ENCODE measurements at places on chromosomes 4 and X.

DNA sequence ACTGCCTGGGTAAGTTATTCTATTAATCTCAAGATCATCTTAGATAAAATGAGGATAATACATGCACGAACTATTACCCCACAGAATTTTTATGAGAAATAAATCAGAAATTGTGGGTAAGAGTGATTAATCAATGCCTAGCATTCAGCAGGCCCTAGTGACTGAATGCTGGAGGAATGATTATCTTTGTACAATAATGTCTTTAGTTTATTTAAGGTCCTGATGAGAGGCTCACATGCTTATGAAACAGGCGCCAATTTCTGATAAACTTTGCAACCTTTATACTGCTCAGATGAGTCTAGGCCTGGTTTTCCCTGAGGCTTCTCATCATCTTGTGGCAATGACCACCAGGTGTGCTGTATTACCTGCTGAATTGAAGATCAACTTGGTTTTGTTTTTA, 27.8 kb upstream of the BMP2K start:
- no peak for DNase-seq

- no peak for DNase-seq
Observed at GRCh38 chrX:120647127-120647526, 17.3 kb upstream of the C1GALT1C1 start.

GRCh38 chrX:5086388-5086787, 1142.3 kb downstream of the NLGN4X start:
- no peak for DNase-seq

DNA sequence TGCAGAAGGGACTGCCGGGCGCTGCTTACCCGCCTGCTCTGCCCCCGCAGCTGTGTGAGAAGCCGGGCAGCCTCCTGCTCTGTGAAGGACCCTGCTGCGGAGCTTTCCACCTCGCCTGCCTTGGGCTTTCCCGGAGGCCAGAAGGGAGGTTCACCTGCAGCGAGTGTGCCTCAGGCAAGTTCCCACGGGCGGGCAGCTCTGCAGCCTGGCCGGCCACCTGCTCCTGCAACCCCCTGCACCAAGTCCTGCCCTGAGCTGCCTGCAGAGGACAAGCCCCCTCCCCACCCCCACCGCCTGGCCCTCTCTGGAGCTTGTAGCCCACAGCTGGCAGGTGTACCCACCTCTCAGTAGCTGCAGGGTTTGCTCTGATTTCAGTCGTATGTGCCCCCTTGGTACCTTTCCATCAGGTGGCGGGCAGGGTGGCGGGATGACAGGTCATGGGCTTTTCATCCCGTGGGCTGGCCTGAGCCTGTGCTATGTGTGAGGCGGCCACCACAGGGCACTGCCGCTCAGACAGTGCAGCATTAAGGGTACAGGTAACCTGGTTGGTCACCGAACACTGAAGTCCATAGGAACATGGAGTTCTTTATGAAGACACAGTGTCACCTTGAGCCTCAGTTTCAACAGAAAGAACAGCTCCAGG, 56.6 kb downstream of the NELFA start:
- no peak for DNase-seq

DNA sequence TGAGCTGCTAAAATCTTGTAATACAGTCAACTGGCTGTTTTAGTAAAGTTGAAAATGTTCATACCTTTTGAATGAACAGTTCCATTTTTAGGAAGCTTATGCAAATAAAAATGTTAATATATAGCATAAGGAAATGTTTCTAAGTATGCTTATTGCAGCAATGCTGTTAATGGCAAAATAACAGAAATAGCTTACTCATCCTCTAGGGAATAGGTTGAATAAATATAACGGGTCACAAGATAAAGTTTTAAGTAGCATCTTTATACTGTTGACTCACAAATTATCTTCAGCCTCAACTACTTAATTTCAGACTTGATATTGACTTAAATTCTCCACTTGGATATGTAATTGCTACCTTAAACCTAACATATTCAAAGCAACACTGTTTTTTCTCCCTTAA, 27.7 kb downstream of the HERC3 start:
- DNase-seq = no peak

- DNase-seq = no peak
Observed at GRCh38 chr4:183499801-183500200, 5.1 kb upstream of the ING2 start.

GRCh38 chr4:3874028-3874415, 107.8 kb downstream of the ADRA2C start:
- no peak for DNase-seq

DNA sequence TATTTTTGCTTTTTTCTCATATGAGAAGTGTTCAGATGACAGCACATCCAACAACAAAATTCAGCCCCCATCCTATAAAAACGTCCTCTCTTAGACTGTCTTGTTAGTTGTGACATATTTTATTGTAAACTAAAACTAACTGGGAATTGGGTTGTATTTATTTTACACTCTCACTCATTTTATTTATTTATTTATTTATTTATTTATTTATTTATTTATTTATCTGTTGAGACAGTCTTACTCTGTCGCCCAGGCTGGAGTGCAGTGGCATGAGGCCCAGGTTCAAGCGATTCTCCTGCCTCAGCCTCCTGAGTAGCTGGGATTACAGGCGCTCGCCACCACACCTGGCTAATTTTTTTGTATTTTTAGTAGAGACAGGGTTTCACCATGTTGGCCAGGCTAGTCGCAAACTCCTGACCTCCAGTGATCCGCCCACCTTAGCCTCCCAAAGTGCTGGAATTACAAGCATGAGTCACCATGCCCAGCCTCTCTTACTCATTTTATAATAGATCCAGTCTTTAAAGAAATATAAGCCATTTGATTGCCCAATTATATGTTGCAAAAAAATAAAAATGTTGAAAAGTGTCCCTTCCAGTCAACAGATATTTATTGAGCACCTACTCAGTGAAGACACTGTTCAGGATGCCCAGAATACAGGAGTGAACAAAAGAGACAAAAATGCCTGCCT, 44.6 kb downstream of the PALLD start:
- DNase-seq = no peak

DNA sequence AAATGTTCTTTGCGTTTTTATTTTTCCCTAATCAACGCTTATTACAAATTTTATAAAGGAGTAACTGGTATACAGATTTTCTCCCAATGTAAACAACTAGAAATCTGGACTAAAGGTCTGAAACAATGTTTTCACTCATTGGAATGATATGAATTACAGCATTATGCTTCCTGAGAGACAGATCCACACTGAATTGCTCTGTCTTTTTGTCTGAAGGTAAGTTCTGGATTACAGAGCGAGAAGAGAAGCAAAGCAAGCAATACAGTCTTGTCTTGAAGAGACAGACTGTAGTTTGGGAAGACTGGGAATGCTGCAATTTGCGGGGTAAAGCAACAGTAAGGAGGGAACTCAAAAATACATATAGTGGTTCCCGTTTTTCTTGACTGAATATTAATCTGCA, 262.2 kb upstream of the PABPC4L start:
- DNase-seq = no peak

GRCh38 chrX:110440016-110440805, 81.6 kb downstream of the RTL9 start:
- DNase-seq = no peak

- no peak for DNase-seq
Observed at GRCh38 chr4:95317085-95317793, 231.5 kb downstream of the UNC5C start.

- no peak for DNase-seq
Observed at GRCh38 chr4:82921795-82922194, 21.3 kb downstream of the THAP9 start.

- no peak for DNase-seq
Observed at GRCh38 chr4:157824021-157824420, 348.8 kb downstream of the GASK1B start.

DNA sequence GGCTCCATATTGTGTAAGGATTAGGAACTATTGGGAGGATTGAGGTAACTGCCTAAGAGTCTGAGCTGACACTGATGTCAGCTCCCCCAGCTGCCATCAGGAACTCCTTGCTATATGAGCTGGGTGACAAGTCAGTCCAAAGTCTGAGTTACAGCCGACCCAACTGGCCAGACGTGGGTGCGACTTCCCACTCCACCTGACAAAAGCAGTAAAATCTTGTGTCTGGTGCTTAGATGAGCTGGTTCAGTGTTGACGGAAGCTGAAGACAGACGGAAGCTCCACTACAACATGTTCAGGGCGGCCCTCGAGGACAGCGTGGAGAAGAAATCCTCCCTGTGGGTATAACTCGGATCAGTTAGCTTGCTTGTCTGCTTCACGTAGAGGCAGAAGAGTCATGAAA, 22.8 kb upstream of the NAT8L start:
- no peak for DNase-seq

DNA sequence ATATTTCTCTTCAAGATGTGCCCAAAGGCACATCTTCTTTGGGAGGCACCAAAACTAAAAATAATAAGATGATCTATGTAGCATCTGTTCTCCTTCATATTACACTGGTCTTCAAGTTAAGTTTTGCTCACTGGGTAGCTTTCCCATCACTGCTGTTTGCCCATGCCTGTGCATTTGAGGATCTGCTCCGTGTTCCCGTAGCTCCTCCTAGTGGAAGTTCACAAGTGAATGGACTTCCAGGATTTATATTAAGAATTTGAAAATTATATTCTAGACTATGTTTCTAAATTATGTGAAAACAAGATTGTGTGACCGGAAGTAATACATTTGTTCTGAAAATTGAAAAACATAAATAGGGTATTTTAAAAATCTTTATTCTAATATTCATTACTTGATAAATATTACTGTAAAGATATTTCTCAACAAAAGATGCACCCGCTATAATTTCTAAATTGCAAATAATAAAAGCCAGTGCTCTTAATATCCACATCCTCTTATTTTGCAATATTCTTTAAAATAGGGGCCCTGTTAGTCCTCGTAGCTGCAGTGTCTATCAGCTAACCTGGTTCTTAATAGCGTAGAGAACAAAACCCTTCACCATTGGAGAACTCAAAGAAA, 147.7 kb downstream of the RBM46 start:
- DNase-seq = no peak

DNA sequence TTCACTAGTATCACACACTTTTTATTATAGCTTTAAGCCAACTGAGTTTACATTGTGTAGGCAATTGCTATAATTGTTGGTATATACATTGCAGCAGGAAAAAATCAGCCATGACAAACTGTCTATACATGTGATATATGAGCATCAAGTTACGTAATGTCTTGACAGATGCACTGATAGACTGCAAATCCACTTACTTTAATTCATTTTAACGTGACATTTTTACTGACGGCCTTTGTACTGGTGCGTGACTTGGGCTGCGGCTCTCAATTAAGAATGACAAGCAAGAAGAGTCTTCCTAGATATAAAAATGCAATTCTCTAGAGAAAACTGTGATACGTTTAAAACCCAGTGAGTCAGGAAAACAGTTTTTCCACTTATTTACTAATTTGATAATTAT, 143.8 kb downstream of the ACTRT1 start:
- no peak for DNase-seq

- DNase-seq = no peak
Observed at GRCh38 chr4:168812806-168813205, 197.2 kb downstream of the CBR4 start.

GRCh38 chr4:44965435-44966095, 239.2 kb upstream of the GNPDA2 start:
- no peak for DNase-seq

DNA sequence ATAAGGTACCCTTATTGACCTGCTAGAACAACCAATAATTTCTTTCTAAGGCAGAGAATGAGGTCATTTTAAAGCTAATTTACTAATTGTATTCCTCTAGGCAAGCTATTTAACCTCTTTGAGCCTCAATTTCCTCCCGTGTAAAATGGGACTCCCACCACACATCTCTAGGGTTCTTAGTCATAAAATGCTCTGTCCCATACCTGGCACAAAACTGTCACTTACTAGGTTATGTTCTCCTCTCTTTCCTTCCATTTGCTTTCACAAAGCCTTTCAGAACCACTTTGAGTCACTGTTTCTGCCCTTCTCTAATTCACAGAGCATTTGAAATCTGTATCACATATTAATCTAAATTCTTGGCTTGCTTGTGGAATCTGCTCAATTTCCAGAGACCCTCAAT, 2.4 kb upstream of the GPR82 start:
- DNase-seq = no peak

DNA sequence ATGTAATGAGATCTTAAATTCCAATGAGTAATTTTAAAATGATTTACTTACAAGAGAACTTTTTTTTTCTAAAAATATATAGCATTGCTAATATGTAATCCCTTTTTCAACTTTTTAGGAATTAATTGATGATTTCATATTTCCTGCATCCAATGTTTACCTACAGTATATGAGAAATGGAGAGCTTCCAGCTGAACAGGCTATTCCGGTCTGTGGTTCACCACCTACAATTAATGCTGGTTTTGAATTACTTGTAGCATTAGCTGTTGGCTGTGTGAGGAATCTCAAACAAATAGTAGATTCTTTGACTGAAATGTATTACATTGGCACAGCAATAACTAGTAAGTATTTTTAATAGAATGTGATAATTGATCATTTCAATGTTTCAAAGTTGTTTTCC, 113.2 kb downstream of the USP9X start:
- DNase-seq = no peak

GRCh38 chrX:104126856-104127255, 14.5 kb downstream of the ZCCHC18 start:
- DNase-seq = no peak

GRCh38 chr4:109994415-109994827, 81.7 kb downstream of the EGF start:
- DNase-seq = no peak

GRCh38 chrX:149487292-149487691, 17.8 kb downstream of the IDS start:
- no peak for DNase-seq

DNA sequence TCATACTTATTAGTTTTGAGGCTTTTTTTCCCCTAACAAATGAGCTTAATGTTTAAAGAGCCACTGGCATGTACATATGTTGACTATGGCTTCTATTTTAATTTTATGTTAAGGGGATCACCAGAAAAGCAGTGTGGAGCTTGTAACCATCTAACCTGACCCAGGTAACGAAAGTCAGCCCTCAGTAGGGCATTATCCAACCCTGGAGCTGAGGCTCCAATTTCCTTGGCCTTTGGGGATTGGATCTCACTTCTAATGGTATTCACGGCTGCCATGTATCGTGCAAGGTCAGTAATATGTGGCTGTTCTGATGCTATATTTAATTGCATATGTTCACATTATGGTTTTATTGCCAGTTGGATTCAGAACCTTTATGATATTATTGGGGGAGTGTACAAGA, 75.2 kb upstream of the CCSER1 start:
- no peak for DNase-seq

DNA sequence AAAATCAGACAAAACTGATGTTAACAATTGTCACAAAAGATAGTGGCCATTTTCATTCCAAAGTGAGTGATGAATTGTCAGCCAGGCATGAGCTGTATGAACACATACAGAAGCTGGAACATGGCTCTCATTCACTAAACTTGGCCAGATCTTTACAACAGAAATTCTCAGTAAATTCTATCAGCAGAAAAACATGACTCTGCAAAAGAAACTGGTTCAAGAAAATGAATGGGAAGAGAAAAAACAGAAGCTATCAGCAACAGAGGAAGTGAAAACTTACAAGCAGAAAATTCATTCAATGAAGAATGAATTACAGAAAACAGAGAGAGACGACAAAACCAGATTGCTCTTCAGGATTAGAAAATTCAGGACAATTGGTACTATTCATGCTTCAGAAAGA, 249.6 kb downstream of the COL25A1 start:
- DNase-seq = no peak

Measured in left hindlimb (tissue), 1 donor.